ENCODE measurements at places on chromosomes 1 and 21.

DNA sequence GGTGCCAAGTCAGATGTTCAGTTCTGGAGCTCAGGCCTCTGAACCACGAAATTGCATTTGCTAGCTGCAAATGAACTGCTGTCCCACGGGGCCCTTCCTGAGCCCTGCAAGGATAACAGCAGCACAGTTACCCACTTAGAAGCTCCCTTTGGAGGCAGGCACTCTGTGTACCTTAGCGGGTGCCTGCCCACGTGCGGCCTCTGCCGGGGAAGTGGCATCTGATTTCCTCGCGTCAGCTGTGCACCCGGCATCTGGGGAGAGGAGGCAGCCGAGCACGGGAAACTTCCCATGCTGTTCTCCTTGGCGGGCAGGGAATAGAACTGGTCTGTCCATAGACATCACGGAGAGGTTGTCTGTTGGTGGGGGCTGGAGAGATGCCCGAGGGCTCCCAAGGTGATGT is 148.0 kb upstream of the C1orf174 start:
- no peak for DNase-seq

DNA sequence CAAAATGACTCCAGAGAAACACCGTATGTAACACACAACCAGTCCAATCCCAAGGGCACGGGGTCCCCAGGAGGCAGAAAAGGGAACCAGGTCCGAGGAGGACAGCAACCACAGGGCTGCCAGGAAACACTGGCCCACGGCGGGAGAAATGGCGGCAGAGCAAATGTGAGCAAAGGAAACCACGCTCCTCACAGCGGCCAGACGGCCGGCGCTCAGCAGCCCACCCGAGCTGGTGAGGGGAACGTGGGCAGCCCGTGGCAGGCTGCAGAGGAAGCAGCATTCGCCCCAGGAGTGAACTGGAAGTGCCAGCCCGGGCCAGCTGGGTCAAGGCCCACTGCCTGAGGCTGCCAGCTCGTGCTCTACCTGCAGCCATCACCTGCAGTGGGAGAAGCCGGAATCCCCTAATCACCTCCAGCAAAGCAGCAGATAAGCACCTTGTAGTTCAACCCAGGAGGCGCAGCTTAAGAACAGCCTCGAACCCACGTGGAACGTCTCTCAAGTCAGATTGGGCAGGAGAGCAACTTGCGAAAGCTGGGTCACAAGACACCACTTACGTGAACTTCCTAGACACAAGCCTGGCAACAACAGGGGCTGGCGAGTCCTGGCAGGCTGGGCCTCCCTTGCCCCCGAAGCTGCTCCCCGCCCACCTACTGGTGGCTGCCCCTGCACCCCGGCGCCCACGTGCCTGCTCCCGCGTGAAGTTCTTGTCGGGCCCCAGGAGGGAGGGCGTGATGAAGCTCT is 6.7 kb downstream of the SLC19A1 start:
- no peak for DNase-seq

DNA sequence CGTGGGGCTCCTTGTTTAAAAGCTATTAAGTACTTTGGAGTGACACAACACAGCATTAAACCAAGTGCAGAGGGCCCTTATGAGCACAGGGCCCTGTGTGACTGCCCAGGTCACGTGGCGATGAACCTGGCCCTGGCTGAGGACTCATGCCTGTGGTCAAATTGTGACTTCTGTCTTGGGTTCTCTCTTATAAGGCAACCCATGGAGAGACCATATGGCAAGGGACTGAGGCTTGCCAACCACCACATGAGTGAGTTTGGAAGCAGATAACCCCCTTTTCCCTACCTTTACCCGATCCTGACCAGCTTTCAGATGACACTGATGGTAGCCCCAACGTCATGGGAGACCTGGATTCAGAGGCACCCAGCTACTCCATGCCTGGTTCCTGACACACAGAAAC is 140.5 kb downstream of the ZBTB18 start:
- DNase-seq: no peak

- no peak for DNase-seq
Measured at GRCh38 chr1:152459596-152460528, 45.8 kb upstream of the CRNN start.

GRCh38 chr1:1996207-1996651 is 7.4 kb downstream of the CFAP74 start:
- no peak for DNase-seq

DNA sequence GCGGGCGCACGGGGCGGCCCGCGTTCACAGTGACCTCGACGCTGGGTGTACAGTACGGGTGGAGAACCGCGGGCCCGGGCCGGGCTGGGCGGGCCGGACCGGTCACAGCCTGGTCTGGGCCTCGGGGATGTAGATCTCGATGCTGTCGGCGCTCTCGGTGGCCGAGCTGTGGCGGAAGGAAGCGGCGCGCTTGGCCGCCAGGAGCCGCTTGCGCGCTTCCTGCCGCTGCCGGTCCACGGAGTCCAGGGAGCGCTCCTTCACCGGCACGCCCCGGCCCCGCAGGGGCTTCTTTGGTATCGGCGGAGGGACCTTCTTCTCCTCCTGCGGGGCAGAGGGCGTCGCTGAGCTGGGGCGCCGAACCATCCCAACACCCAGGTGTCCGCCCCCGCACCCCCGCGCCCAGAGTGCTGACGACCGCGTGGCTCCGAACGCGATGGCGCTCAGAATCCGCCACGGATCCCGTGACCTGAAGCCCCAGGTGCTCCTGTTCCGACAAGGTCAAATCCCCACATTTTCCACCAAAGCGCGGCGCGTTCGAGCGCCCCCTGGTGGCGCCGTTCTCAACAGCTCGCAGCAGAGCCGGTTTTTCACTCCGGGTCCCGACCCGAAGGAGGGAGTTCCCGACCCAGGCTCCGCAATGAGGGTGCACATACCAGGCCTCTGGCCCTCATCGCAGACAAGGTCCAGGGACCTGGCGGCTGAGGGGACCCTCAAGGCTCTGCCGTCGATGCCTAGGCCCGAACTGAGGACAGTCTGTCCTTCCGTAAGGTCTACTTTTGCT is 6.6 kb upstream of the SMIM12 start:
- peak; percentile 78 for DNase-seq

GRCh38 chr1:232891656-232892317 is 58.6 kb upstream of the NTPCR start:
- DNase-seq: no peak

- DNase-seq: no peak
Measured at GRCh38 chr1:12447307-12447706, 170.7 kb downstream of the DHRS3 start.

- DNase-seq: no peak
Measured at GRCh38 chr21:32592929-32593502, 7.7 kb upstream of the TCP10L start.

- no peak for DNase-seq
Measured at GRCh38 chr1:106937104-106937503, 119.4 kb upstream of the PRMT6 start.

DNA sequence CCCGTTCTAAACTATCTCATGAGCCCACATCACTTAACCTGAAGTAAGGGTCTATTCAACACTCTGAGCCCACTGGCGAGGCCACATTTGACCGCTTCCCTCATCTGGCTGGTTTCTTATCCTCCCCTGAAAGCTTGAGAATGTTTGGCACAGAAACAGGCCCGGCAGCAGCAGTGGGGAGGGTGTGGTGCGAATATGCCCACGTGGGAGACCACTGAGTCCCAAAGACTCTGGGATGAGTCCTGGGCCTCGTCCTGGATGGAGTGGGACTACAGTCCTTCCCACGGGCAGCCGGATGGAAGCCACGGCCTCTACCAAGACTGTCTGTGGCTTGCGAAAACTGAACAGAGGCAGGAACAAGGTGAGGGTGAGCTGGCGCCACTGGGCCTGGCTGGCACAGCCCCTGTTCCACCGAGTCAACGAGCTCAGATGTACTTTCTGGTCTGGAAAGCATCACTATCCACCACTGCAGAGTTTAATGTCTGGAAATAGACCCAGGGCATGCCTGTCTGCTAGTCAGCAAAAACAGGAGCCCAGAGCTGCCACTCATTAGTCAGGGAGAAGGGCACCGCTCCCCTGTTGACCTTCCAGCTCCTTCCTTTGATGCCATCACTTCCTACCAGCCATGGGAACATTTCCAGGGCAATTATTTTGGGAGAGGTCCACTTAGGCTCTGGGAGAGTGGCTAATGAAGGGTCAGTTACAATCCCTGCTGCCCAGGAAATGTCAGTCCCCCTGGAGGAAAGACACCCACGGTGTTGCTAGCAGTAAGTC is 386.6 kb downstream of the MATN1 start:
- no peak for DNase-seq

DNA sequence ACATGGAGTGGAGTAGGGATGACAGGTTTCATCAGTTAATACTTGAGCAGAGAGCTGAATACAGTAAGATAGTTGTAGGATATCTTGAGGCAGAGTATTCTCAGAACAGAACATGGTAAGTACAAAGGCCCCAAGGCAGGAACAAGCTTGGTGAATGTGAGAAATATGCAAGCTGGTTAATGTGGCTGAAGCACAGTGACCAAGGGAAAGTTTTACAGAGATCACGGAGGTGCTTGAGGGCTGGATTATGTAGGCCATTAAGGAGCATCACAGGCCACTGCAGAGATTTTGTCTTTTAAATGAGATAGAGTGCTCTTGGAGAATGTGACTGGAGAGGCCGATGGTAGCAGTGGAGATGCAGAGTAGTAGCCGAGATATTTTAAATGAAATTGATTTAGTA is 54.0 kb upstream of the BOLA1 start:
- DNase-seq: no peak

DNA sequence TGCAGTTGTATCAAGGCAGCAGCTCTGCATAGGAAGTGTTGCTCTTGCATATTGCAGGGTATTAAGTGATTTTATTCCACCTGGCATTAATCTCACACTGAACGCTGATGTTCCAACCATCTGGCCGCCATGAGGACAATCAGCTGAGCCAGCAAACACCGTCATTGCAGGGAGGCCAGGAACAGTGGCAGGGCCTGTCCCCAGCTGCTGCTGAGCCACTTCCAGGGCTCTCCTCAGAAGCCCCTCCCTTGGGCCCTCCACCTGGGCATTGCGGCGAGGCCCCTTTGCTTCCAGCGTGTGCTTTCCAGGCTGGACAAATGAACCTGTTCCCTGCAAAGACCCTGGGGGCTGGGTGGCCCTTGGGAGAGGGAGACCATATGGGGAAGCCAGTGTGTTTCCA is 171.6 kb upstream of the C1orf174 start:
- DNase-seq: no peak

DNA sequence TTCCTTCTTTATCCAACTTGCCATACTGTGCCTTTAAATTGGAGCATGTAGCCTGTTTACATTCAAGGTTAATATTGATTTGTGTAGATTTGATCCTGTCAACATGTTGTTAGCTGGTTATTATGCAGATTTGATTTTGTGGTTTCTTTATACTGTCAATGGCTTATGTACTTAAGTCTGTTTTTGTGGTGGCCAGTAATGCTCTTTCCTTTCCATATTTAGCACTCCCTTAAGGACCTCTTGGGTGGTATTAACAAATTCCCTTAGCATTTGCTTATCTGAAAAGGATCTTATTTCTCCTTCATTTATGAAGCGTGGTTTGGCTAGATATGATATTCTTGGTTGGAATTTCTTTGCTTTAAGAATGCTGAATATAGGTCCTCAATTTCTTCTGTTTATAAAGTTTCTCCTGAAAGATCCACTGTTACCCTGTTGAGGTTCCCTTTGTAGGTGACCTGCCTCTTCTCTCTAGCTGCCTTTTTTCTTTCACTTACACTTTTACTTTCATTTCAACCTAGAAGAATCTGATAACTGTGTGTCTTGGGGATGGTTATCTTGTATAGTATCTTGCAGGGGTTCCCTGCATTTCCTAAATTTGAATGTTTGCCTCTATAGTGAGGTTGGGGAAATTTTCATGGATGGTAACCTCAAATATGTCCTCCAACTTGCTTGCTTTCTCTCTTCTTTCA is 86.9 kb upstream of the NEGR1 start:
- DNase-seq: no peak

DNA sequence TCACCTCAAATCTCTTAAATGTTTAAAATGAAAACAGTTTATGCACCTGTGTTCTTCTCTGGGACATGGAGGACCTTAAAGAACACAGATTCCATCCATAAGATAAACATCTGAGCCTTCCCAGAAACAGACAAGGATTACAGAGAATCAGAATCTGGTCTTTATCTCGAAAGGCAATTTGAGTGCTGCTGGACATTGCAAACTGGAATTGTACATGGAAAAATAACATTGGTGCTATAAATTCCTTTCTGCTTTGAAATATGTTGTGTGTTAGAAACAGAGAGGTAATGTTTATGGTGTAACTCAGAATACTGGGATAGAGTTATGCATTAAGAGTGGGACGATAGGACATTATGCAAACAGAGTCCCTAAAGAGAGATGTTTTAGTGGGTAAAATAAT is 6.6 kb upstream of the DDR2 start:
- DNase-seq: no peak

DNA sequence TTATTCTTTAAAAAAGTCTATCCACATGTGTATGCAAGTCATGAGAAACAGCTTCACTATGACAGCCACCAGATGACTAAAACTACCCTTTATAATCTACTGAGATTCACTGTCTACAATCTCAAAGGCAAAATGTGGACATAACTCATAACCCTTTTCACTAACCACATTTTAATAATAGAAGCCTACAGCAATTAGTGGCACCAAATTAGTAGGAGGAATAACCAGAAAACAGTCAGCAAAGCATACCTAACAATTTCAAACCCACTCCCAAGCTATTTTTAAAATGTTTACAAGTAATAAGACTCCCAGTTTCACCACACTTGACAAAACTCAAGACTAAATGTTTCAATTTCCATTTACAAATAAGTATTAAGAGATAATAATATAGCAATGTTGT is 442.9 kb downstream of the PTPRC start:
- no peak for DNase-seq

- DNase-seq: no peak
Measured at GRCh38 chr21:46172863-46173528, 11.3 kb downstream of the SPATC1L start.

- no peak for DNase-seq
Measured at GRCh38 chr1:88200545-88200944, 483.5 kb upstream of the PKN2 start.

DNA sequence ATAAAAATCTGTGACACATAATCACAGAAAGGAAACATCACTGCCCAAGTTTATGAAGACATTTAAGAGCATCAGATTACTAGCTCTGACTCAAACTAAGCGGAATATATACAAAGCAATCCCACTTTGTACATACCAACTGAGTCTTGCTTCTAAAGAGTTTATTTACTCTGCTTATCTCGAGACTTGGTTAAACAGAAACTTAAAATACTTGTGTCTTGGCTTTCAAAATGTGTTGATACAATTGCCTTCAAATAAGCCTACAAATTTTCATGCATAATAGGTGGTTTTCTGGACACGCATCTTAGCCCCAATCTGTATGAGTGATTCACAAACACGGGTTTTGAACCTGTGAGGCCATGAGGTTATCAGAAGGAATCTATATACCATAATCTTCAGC is 21.0 kb downstream of the CD160 start:
- no peak for DNase-seq

Measured in frontal cortex (tissue), 4 donors.